ENCODE measurements at places on chromosomes 12 and 14. TPM values are rescaled to one million over a fixed set of nuclear protein-coding genes. Genes with fewer than 3 reads are reported as not detected.

CHMP4A gene
- 32.0 TPM for total RNA-seq

KRT2 gene
- total RNA-seq, result not detected

KRT78 gene
- total RNA-seq, result not detected

LUM gene
- total RNA-seq, result 0.73 TPM

NELL2 gene
- 0.35 TPM for total RNA-seq

SLC2A3 gene
- total RNA-seq, result 25.8 TPM

ABCC9 gene
- 1.1 TPM for total RNA-seq

- no peak for DNase-seq
Observed at GRCh38 chr12:94184995-94185719, 36.8 kb downstream of the PLXNC1 start.

DNA sequence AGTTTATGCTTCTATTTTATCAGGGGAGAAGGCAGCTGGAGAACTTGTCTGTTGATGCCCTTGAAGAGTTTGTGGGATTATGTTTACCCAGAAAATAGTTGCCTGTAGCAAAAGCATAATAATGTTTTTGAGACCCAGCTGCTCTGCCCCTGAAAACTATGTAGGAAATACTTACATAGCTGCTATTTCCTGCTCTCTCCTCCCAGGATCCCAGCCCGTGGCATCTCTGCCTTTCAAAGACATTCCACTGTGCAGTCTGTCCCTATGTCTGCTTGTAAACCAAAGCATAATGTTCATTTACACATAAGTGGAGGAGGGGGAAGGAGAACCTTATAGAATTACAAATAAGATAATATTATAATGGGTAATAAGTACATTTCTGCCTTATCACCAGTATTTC, 198.7 kb downstream of the SYT1 start:
- peak; percentile 33 for DNase-seq

DNA sequence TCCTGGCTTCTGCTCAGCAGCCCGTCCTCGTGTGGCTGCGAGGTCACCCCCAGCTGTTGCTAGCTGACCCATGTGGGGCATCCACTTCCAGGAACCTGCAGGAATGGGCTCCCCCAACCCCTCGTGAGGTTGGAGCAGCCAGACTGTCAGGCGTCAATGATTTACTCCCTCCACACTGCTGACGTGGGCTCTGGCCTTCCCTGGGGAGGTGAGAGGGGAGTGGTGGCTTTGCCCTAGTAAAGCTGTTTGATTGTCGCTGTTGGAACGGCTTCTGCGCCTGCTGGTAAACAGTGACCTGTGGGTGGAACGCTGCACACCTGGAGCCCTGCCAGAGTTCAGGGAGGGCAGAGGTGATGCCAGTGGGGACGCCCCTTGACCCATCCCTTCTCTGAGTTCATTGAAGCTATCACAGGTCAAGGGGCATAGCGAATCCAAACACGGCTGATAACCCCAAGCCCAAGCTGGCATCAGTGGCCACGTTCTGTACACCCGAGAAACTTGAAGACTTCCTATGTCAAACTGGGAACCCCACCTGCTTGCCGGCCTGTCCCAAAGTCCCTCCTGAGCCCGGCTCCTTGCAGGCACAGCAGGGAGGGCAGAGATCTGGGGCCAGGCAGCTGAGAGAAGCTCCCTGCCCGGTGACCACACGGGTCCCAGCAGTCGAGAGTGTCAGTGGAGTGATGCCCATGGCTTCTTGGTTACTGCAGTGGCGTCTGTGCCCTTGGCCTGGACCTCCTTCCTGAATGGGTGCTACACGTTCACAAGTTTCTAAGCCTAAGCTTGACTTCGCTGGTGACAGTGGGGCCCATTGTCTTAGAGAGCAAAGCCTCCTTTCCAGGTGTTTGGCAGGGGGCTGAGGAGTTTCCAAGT, 2.7 kb downstream of the ASPG start:
- no peak for DNase-seq

GRCh38 chr14:76844223-76844622, 18.0 kb downstream of the LRRC74A start:
- peak; percentile 73 for DNase-seq
